GM04504 (cell line): ENCODE measurements at places on chromosomes 2 and 18.
A peak's percentile ranks its signal among the peaks of the same experiment; 100 is the strongest.

DNA sequence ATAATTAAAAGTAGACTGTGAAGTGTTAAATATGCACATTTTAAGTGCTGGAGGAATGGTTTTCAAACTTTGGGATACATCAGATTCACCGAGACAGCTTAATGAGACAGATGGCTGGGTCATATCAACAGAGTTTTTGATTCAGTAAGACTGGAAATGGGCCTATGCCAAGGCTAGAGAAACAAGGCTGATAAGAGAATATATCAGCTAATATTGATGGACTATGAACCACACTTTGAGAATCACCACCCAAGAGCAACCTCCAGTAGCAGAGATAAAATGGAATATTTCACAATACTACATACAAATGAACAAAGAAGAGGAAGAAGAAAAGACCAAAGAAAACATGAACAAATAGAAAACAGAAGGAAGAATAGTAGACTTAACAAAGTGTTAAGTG, 450.2 kb upstream of the KLHL29 start:
- no peak for DNase-seq

DNA sequence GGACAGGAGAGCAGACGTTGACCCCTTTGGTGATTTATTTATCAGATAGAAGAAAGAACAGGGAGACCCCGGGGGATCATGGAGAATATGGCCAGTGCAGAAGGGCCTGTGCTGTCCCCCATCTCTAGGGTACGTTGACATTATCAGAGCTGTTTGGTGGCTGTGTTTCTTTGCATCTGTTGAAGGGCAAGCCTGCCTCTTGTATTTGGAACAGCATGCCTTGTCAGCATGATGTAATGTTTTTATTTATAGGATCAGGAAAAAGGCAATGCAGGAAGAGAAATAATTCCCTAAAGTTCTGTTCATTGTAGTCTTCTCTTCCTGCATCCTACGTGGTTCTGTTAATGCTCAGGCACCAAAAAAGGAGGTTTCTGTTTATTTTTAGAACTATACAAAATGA, 49.8 kb upstream of the CABYR start:
- DNase-seq = no peak

GRCh38 chr2:239025096-239025801, 177.4 kb downstream of the TWIST2 start:
- DNase-seq = peak; percentile 28

GRCh38 chr2:81303321-81303720, 998.8 kb upstream of the LRRTM1 start:
- no peak for DNase-seq
